Left forelimb (tissue), 1 donor: ENCODE measurements at places on chromosomes 6 and 20.

DNA sequence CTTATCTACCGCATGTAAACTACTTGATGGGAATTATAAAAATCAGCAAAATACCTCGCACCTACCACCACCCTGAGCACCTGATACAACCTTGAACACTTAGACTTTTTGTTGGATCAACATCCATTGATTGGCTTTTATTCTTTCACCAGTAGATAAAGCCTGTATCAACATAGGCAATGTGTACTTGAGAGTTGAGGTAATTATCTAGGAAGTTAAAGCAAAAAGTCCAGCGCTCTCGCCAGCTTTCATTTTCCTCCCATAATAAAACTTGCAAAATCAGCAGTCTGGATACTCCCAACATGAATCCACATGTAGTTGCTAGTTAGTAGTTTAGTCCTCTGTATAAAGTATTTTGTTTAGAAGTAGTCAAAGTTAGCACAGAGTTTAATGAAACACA, 132.0 kb upstream of the PRDM1 start:
- no peak for DNase-seq

GRCh38 chr20:38073307-38074071, 39.9 kb downstream of the RPRD1B start:
- DNase-seq: no peak

DNA sequence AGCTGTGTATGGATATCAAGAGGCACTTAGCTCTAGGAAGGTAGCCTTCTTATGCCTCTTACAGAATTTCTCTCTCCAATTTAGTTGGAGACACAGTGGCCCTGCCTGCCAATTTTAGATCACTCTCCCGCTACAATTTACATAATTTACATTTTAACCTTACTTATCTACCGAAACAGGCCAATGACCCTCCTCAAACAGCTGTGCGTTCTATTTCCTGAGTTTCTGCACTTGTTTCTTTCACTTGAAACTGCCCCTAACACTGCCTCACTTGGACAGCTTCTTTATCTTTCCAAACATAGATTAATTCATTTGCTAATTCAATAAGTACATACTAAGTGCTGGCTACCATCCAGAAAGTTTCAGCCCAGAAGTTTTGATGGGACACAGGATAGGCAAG, 52.9 kb upstream of the HDDC2 start:
- no peak for DNase-seq

DNA sequence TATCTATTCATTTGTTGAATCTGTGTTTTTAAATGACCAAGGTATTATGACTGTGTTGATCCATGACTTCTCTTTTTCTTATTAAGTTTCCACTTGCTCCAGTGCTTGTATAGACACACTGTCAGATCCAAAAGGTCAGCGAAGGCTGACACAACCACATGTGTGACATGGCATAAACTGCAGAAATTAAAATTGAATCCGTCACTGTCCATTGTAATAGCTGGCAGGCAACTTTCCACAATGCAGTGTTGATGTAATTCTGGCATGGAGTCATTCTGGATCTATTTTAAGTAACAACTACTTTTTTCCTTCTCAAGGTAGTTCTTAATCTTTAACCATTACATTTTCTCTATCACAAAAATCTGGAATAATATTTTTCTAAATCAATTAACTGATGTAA, 145.3 kb downstream of the AIG1 start:
- no peak for DNase-seq

DNA sequence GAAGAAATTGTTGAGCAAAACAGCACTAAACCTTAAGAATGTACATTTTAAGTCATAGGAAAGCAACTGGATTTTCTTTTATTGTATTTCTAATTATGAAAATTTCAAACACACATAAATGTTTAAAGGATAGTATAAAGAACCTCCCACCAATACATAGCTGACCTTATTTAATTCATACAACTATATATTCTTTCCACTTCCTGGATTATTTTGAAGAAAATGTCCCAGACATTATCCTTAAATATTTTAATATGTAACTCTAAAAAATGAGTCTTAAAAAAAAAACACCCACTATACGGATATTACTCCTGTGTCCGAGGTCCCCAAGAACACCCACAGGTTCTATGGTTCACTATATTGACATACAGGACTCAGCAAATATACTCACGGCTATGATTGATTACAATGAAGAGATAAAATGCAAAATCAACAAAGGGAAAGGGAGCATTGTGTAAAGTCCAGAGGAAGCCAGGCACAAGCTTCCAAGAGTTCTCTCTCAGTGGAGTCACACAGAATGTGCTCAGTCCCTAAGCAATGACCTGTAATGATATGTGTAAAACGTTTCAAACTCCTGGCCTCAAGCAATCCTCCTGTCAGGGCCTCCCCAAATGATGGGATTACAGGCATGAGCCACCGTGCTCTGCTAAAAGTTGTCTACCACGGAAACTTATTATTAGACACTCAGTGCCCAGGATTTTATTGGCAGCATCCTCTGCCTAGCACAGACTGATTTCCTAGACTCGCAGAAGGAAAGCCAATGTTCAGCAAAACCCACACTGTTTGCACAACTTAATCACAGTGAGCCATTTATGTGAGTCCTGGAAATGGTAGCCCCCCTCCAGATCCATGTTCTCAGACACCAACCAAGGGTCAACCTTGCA, 23.2 kb downstream of the GLYATL3 start:
- DNase-seq: no peak

GRCh38 chr6:51303338-51303737, 484.7 kb downstream of the TFAP2B start:
- no peak for DNase-seq

- no peak for DNase-seq
Measured at GRCh38 chr6:67881706-67882065, 753.4 kb upstream of the ADGRB3 start.

DNA sequence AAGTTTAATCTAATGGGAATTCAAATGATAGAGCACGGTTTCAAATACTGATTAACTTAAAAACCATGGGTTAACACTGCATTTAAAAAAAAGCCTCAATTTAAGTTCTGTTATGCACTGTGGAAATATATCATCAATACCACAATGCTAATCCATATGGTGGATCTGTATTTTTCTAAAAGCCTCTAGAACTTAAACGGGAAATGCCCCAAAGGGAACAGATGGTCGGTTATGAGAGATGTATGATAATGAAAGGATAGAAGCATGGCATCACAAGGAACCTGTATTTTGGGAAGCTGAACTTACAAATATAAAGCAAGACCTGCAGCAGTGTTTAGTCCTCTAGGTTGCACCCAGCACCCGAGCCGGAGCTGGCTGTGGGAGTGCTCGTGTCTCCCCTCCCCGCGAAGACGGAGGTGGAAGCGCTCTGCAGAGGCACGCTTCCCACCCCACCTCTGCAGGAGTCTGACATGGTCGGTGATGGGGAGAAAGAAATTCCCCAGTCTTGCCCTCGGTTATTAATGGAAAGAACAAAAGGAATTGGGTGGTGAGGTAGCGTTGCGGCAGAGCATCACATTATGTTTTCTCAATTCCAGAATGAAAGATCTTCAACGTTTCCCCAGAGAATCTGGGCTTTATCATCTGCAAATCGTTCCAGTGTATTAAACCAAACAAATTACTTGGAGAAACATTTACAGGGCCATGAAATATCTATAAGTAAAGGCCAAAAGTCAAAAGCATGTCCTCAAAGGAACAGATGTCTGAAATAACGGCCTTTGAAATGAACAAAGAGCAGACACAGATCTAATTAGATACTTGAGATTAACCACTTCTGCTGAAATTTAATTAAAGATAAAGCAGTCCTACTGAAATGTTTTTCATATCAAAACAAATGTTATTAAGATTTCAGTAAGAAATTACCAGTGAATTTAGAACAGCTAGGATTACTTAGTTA, 103.1 kb upstream of the POPDC3 start:
- no peak for DNase-seq
